CD4-positive, alpha-beta T cell treated with Interleukin-4 for 4 hours (primary cell): ENCODE measurements at places on chromosomes 4 and X.

DNA sequence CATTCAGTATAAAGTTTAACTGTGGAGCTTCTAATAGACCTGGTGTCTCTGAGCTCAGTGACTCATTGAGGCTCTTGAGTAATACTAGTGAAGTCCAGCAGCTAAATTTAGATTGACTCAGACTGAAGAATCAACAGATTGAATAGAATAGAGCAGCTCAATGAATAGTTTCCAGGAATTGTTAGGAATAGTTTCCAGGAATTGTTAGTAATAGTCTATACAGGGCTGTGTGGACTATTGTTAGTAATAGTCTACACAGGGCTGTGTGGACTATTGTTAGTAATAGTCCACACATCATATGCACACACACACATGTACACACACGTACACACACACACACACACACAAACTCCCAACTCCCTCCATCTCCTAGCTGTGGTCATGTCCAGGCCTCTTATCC lies 3.0 kb downstream of the GIMD1 start:
- no peak for DNase-seq

DNA sequence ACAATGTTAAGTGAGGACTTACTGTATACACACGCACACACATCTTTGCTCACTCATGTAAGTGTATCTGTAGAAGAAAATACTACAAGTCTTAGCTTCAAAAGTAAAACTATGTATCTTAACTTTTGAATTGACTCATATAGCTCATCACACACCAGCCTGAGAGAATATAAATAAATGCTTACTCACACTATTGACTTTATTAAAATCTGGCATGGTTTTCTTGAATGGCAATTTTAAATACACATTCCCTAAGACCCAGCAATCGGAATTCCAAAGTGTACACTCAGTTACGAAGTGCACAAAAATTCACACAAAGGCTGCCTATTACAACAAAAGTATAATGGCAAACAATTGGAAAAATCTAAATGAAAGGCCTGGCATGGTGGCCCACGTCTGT lies 2.0 kb downstream of the ERCC6L start:
- DNase-seq: no peak

DNA sequence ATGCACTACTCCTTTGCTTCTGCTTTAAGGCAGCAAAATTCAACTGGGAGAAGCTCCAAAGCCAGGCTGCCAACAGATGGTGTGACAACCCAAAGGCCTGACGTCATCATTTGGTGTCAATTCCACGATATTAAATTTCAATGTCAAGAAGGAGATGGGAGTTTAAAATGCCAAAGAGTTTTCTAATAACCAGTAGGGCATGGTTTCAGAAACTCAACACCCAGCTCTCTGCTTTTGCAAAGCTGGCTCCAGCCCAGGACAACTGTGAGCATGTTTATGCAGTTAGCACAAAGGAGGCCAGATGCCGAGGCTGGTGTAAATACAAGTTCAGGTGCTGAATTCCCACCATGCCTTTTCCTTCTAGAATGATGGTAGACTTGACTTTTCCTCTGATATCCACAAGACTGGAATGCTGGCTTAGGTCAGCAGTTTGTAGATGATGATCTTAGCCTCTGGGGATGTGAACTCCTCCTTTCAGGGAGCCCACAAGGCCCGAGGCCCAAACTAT lies 67.3 kb downstream of the AFAP1 start:
- no peak for DNase-seq

DNA sequence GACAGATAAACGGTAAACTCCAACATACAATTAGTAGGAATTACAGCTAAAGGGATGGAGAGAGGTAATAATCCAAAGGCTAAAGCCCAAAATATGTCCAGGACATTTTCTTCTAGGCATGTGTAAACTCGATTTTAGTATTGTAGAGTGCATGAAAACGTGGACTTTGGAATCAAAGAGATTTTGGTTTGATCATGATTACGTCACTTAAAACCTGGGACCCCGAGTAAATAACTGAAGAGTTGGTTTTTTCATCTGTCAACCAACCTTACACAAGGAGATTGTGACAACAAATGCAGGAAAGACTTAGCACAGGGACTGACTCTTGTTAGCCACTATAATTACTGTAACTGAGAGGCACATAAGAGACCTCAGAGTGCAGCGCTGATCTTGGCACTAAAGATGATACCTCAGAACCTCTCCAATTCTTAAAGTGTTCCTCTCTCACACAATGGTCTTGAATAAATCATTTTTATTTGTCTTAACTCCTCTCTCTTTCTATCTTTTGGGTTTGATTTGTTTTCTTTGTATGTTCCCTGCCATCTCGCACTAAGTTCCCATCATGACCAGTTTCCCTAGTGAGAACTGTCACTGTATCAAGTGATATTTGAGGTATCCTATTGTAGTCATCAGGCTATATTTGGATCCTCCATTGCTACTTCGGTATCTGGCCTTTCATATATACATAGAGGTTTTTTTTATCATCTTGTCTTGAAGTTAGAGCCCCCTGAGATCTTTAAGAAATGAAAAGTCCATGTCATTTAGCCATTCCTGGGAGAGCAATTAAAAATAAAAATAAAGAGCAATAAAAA lies 32.2 kb upstream of the MSL3 start:
- no peak for DNase-seq

GRCh38 chr4:156193106-156193505 lies 239.4 kb upstream of the CTSO start:
- no peak for DNase-seq

DNA sequence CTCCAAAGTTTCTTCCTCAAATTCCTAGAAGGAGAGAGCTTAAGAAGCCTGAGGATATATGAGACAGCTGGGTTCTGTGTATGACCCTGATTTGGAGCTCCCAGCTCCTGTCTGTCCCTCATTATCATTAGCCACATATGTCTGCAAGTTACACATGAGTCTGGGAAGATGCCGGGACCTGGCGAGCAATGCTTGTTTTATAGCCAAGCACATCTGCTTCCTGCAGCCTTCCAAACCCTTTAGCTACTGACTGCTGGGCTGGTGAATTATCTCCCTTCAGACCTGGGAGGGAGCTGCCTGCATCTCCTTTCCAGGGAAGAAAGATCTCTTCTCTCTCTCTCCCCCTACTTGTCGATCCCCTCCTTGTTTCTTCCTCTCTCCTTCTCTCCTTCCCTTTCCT lies 556.7 kb upstream of the BOD1L1 start:
- DNase-seq: no peak

- no peak for DNase-seq
These were observed 8.4 kb upstream of the RPS3A start for GRCh38 chr4:151091047-151091446.
